EL (cell line): ENCODE measurements at places on chromosomes 4 and X.

DNA sequence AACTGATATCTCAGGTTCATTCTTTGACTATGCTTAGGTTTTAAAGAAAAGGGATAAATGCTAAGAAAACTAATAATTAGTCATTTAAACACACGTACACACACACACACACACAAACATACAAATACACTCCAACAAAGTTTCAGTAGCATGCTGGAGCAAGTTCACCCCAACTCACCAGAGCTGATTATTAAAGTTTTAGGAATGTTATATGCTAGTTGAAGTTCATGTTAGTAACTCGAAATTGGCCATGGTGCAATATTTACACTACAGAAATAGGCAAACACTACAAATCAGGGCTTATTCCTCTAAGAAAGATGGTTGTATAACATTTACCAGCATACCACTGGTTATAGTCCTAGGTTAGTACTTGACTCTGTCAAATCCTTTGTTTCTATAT, 384.0 kb upstream of the DIPK2B start:
- DNase-seq = no peak

- no peak for DNase-seq
Measured at GRCh38 chr4:127238956-127239475, 393.7 kb upstream of the INTU start.

GRCh38 chrX:74579597-74580198, 34.7 kb downstream of the RLIM start:
- DNase-seq = no peak

DNA sequence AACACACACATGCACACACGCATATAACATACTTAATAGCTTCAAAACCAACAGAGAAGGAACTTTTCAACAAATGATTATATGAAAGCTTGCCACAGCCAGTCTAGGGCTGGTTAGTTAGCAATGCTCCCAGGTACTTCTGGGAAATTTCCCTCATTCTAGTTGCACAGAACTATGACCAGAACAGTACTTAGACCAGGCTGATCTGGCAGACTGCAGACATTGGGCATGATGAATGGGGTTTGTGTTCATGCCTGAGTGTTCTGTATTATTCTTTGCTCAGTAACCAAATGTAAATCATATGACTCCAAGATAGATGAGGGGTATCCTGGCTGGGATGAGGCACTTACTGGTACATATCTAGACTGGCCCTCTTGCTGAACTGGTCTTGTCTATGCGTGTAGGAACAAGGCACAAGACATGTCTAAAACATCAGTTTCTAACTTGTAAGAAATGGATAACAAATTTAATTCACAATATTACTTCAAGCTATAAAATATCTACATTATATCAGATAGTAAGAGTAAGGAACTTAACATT, 50.3 kb upstream of the GEMIN8 start:
- DNase-seq = no peak

DNA sequence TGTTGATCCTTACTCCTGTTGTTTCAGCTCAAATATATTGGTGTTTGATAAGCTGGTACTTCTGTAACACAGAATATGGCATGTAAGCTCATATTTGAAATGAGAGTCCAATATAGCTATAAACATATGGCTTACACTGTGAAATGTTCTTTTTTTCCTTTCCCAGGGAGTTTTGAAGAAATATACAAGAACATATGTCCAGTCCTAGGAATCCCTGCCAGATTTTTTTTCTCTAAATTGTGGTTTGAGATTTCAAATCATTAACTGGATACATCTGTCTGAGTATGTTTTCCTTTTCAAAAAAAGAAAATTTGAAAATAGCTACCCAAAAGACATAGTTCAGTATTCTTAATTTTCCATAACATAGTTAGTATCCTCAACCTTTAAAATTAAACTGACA, 60.2 kb downstream of the HMGB2 start:
- DNase-seq = no peak

- DNase-seq = no peak
Measured at GRCh38 chr4:18138076-18138665, 116.6 kb upstream of the LCORL start.

GRCh38 chrX:75155447-75155826, 646 bp downstream of the ABCB7 start:
- peak; percentile 6 for DNase-seq

GRCh38 chrX:47611489-47611888, 8.2 kb downstream of the SYN1 start:
- no peak for DNase-seq

- peak; percentile 9 for DNase-seq
Measured at GRCh38 chr4:27720010-27720766, 859.5 kb downstream of the STIM2 start.

GRCh38 chr4:4986841-4987240, 32.4 kb downstream of the CYTL1 start:
- no peak for DNase-seq

DNA sequence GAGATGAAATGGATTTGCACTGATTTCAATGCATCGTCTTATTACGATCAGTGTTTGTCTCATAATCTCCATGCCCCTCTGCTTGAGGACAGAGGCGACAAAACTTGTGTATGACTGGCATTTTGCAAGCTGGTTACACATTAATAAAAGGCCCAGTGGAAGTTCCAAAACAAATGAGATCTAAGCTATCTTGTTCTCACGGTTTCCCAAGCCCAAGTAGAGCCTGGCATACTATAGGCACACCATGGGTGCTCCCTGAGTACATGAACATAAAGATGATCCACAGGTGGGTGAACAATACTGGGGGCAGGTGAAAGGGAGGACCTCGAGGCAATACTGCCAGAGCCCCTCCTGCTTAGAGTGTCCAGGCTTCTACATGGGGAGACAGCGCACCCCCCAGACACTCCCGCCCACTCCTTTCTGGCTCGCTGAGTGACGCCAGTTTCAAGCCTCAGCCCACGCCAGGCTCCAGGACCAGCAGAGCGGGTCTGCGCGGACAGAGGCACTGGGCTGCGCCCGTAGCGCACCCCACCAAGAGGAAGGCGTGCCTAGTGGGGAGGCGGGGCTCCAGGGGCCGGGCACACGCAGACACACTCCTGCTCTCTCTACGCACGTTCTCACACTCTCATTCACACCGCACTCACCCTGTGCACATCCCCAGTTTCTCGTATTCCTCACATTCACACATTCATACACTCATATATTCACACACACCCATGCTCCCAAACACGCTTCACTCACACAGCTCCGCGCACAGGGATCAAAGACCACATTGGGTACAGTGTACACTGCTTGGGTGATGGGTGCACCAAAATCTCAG, 8.9 kb upstream of the GSX2 start:
- DNase-seq = peak; percentile 43

DNA sequence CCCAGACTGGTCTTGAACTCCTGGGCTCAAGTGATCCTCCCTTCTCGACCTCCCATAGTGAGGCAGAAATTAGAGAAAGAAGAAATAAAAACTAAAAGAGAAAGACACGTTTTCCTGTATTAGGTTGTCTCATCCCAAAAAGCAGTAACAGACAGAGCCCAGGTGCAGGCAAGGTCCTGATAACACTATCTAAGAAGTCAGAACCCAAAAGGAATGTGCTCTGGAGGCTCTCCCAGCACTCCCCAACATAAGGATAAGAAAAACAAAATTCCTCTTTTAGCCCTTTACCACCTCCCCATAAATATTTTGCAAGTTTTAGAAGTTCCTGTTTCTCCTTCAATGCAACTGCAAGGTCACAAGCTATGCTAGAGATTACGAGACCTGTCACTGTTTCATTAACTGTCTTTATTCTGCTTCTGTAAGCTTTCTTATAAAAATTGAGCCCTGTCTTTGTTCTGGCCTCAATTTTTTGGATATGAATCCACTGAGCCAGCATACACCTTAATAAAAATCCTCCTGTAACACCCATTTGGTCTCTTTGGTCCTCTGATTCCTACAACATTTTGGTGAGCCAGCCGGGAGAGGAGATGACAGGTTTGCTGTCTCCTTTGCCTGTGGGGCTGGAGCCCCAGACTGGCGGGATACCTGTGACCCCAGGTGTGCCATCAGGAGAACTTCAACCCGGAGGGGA, 25.9 kb downstream of the LIAS start:
- DNase-seq = no peak

DNA sequence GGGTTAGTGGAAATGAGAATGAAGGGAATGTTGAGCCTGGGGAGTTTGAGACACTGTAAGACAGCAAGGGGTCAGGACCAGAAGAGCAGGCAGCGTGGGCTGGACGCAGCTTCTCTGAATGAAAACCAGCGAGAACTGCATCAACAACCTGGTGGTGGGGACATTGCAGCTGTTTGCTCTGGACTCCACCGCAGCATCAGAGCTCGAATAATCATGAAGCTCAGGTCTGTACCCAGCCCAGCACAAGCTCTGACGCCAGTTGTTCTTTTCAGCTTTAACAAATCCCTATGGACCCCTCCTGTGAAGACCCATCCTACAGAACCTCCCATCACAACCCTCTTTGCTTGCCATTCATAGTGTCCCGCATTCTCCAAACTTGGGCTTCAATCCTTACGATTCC, 106.8 kb upstream of the PNPLA4 start:
- no peak for DNase-seq

DNA sequence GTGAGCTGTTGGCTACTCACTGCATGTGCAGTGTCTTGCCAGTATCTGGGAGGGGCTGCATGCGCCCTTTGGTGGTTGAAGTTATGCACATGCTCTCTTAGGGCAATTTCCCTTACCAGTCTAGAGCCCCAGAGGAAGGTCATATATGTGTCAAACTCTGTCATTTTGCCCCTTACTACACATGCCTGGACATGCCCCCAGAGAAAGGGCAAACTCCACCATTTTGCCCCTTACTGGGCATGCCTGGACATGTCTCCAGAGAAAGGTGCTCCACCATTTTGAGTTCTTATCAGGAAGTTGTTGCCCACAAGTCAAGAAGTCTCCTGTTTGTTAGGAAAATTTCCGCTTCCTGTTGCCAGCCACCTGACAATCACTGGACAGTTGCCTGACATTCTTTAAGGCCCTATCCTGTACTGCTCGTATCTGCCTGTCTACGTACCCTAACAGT, 56.4 kb upstream of the PLAC8 start:
- peak; percentile 2 for DNase-seq

DNA sequence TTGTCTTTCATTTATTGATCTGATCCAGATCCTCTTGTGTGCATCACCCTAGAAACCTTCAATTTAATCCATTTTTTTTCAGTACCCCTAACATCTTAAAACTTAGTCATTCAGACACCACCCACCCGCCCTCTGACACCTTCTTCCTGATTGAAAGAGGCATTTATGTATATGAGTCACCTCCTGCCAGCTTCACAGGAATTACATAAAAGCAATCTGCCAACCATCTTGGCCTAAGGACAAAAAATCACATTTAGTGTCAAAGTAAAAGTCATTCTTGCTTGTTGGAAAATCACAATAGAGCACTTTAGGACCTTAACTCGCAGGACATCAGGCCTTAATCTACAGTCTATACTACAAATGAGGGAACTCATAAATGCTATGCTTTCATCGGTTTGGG, 52.1 kb downstream of the NDST3 start:
- peak; percentile 81 for DNase-seq

- peak; percentile 0 for DNase-seq
Measured at GRCh38 chrX:14173873-14174272, 144.2 kb upstream of the GEMIN8 start.

DNA sequence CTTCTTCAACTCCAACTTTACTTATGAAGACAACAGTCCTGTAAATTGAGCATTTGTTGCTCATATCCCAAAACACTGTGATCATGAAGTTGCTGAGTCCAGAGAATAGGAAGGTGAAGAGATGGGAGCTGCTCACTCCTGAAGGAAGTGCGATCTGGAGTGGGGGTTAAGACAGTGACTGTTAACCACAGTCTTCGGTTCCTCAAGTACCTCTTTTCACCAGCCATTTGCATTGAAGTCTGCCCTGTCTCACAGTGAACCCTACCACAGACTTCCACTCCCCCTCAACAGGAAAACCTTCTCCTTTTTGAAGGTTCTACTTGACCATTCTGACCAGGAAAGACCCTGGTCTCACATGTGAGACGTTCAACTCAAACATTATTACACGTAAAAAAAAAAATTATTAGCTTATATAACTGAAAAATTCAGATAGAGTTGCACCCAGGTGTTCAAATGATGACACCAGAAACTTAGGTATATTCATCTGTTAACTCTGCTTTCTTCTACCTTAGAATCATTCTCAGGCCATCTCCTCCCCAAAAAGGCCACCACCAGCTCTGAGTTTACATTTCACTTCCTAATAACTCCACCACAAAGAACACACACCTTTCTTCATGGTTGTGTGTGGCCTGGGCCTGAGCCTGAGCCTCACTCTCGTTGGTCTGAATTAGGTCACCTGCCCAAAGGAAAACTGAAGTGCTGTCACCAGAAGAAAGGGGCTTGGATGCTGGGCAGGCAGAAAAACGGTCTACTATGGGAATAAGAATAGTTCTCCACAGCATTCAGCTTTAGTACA, 199.2 kb downstream of the DCTD start:
- DNase-seq = no peak

DNA sequence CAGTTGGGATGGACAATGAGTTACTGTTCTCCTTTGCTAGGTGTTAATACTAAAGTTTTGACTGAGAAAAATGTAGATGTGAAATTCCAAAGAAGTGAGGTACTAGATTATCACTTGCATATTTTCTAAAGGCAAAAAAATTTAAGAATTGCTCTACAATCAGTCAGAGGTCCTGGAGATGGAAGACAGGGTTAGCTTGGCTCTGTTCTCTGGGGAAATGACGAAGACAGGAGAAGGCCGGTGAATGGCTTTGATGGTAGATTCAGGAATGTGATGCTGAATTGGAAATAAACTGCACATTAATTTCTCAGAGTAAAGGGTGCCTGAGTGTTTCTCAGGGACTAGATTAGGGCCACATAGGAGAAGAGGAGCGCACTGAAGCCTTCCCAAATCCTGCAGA, 214.0 kb upstream of the LEF1 start:
- DNase-seq = no peak

GRCh38 chr4:110231869-110232268, 33.5 kb upstream of the ELOVL6 start:
- DNase-seq = no peak

DNA sequence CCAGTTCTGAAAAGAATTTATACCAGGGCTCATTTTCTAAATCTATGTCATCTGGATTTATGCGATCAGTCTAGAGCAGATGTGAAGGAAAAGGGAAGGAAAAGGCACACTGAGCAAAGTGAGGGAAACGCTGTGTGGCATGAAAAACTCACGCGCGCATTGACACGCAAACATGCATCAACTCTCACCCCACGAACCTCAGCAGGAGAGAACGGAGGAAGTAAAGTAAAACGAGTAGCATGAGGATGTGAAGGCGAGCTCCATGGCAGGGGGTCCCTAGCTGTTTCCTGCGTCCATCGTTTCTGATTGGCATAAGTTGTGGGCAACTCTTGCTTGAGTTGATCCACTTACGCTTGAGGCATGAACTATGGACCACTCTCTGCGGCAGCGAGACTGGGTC, 102.8 kb upstream of the PDLIM3 start:
- DNase-seq = no peak
